COLO829 (cell line): ENCODE measurements at places on chromosomes 3 and 15.

DNA sequence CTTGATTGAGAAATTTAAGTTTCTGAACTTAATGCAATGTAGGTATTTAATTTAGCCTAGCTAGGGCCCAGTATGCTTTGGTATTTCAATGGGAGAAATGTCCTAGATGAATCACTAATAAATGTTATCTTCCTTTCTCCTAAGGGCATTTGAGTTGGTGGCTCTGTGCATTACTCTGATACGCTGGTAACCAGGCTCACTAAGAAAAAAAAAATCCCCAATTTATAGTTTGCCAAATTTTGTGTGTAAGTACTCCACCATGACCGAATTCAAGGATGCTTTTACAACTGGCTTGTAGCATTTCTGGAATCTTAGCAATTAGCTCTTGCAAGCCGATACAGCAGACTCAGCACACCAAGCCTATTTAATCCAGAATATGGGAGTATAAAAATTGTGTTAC lies 94.6 kb upstream of the LPP start:
- DNase-seq: no peak

DNA sequence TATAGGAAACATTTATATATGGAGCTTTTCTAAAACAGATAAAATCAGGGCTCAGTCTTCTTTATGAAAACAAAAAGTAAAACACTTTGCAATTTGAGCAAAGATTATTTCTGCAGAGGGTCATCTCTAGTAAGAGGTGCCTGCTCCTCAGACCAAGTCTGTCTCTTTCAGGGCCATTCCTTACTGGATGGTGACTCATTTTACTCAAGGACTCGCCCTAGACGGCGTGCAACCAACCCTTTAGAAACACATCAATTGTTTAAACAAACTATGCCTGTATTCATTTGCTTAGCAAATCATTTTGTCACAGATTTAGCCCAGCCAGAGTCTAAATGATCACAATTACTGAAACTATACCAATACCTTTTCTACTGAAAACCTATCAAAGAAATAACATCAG lies 242.8 kb upstream of the ICE2 start:
- DNase-seq: no peak

DNA sequence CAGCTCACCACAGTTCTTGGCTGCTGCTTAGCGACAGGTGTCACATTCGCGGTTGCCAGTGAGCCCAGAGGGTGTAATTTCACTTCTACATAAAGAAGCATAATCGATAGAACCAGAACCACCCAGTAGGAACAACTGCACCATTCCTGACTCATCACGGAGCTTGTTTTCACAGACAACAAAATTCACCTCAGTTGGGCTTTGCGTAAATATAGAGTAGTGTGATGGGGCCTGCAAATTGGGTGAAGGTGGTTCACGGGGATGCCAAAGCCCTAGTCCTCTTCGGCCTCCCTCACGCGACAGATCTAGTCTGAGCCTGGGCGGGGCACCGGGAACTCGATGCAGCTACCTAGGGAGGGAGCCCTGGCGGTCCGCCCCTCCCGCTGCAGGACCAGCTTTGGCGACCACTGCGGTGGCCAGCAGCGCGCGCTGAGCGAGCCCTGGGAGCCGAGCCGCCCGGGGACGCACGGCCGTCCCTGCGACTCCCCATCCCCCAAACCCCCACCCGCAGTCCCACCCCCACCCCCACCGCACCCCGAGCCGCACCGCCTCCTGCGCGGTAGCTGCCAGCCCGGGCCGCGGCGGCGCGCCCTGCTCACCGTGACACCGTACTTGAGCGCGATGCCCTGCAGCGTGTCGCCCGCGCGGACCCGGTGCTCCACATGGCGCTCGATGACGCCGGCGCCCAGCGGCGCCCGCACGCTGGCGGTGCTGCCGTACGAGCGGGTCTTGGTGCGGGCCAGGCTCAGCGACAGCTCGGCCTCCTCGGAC lies 519 bp downstream of the LYSMD2 start:
- no peak for DNase-seq

DNA sequence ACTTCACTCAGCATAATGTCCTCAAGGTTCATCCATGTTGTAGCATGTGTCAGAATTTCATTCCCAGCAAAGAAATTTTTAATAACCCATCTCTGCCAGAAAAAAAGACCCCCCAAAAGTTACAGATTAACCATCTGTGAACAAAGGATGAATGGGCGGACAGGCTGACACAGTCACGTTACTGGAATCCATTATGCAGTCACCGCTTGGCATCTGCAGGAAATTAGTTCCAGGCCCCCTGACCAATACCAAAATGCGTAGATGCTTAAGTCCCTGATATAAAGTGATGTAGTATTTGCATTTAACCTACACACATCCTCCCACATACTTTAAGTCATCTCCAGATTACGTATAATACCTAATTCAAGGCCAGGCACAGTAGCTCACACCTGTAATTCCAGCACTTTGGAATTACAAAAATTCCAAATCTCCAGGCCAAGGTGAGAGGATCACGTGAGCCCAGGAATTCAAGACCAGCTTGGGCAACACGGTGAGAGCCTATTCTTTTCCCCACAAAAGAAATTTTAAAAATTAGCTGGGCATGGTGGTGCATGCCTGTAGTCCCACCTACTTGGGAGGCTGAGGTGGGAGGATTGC lies 1.5 kb upstream of the SLC12A8 start:
- no peak for DNase-seq

GRCh38 chr3:102302020-102302419 lies 132.8 kb upstream of the ZPLD1 start:
- DNase-seq: no peak

- peak; percentile 39 for DNase-seq
These were observed 36.7 kb upstream of the ZNF774 start for GRCh38 chr15:90315278-90315982.

- no peak for DNase-seq
These were observed at the start of gene TRIM71 for GRCh38 chr3:32817558-32818228. TRIM71 (plus strand) TSS chr3:32817997; CDS start chr3:32818081, 84 bp downstream.

GRCh38 chr3:181941250-181941649 lies 229.5 kb downstream of the SOX2 start:
- no peak for DNase-seq

DNA sequence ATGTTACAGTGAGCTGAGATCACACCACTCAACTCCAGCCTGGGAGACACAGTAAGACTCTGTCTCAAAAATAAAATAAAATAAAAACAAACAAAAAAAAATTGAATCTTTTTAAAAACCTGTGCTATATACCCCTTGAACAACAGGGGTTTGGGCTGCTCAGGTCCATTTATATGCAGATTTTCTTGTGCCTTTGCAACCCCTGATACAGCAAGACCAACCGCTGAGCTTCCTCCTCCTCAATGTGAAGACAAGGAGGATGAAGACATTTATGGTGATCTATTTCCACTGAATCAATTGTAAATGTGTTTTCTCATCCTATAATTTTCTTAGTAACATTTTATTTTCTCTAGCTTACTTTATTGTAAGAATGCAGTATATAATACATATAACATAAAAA lies 831.0 kb upstream of the ARPP21 start:
- no peak for DNase-seq

DNA sequence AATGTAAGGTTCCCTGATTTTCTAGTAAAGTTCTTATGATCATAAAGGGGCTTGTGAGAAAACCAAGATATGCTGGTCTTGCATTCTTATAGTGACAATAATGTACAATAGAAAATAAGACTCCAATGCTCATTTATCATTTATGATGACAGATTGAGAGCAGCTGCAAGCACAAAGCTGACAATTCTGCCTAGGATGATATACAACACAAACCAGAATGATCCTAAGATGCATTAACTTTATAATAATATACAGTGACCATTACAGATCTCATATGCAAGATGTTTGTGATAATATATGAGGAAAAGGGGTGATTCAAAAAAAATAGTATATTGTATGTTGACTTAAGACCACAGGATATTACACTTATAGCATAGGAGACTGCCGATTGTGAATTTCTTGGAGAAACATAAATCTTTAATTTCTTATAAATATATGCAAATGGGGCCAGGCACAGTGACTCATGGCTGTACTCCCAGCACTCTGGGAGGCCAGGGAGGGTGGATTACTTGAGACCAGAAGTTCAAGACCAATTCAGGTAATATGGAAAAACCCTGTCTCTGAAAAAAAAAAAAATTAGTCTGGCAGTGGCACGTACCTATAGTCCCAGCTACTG lies 387.0 kb downstream of the ZBBX start:
- no peak for DNase-seq

DNA sequence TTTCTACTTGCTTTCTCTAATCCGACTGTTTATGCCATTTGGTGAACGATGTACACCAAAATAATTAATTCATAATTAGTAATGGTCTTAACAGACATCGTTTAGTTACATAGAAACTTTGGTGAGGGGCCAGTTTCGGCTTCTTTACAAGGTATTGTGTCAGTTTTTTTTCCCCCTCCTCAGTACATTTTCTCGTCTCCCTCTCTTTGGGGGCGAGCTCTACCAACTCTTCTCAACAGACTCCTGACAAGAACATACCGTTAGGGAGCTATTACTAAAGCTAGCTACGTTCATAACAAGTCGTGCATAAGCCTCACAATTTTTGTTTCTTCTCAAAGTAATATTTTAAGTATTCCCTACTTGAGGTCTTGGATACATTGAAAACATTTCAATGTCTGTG lies 1.4 kb downstream of the U2SURP start:
- DNase-seq: no peak

DNA sequence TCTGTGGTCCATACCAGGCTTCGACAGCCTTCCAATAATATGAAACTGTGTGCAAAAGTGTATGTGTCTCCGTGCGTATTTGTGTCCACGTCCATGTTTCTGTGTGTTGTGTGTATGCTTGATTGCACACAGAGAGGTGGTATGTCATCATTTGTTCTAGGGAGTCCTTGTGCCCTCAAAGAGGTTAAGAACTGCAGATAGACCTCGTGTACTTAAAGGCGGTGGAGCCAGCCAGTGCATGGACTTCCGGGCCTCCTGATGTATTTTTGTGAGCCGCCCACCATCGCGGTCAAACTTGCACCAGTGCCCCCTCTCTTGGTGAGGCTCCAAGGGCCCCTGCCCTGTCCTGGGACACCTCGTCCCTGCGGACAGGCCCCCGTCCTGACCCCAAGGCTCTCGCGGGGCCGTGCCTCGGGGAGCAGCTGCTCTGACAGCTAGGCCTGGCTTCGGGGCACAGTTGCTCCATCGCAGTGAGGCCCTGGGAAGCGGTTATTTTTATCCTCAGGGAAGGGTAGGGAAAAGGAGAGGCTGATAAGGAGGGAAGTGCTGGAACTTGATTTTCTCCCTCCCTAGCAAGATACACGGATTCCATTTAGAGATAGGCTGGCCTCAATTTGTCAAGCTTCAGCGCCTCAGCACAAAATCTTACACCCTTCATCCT lies 1.2 kb upstream of the RYK start:
- DNase-seq: no peak

DNA sequence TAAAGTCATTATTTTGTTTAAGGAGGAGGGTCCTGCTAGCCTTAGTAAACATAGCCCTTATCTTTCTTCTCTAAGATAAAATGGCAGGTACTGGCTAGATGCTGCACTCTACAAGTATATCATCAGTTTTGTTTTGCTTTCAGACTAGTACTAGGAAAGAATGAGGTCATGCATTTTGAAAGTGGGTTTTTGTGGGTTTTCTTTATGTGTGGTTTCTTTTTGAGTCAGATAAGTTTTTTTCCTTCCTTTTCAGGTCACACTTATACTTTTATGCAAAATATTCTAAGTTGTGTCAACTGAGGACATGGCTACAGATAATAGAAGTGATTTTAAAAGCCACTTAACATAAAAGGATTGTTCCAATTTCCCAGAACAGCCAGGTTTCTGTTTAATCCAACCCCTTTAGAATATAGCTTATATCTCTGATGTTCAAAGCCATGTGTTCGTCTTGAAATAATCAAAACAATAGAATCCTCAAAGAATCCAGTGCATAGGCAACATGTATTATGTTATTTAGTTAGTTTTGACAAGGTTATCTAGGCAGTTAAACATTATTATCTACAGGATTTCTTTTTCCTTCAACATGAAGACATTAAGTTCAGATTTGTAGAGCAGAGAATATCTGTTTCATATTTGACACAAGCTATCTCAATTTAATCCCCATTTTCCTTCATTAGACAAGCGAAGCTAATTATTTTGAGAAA lies 406.2 kb downstream of the RBMS3 start:
- DNase-seq: no peak

- no peak for DNase-seq
These were observed 34.6 kb upstream of the PPIB start for GRCh38 chr15:64197425-64197824.

- no peak for DNase-seq
These were observed 81.0 kb upstream of the NMNAT3 start for GRCh38 chr3:139758654-139759291.

DNA sequence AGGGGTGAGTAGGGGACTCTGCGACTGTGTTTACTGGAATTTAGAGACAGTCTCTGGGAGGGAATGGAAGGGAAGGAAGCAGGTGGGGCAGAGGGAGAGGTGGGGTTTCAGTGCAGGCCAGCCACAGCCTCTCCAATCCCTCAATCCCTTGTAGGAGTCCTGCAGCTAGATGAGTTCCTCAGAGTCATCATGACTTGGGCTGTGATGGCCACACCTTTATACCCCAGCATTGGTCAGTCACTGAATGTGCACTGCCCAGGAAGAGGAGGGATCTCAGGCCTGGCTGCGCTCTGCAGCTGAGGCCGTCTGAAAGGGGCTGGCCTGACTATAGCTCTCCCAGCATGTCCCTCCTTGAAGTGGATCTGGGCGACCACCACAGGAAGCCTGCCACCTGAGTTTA lies 67.3 kb upstream of the GLCE start:
- no peak for DNase-seq

- DNase-seq: no peak
These were observed 9.5 kb downstream of the SLCO2A1 start for GRCh38 chr3:134020135-134020680.

- no peak for DNase-seq
These were observed 22.2 kb upstream of the SLC25A26 start for GRCh38 chr3:66198437-66199088.

DNA sequence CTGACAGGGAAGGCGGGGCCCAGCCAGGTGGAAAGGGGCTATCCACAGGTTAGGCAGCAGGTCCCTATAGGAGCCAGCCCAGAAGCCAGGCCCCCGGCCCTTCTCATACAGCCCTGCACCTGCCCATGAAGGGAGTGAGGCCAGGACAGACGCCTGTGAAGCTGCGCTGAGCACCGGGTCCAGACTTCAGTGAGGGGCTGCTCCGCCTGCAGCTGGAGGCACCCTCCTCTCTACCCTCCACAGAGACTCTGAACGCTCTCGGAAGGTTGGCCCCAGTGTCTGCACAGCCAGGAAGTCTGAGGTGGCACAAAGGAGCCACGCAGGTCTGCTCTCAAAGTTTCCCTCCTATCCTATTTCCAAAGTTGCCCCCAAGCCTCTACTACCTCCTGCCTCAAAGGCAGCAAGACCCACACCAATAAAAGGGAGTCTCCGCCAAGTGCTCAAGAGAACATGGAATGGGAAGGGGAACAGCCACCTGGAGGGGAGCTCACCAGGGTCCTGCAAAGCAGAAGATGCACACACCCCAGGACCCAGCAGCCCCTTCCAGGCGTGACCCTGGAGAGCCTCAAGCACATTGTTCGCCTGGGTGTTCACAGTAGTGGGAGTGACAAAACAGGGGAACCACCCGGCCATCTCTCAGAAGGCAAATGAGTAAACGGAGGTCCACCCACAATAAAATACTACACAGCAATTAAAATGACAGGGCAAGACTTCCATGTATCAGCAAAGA lies 19.5 kb downstream of the XXYLT1 start:
- no peak for DNase-seq
